ENCODE measurements at places on chromosomes 11 and 22.
A peak's percentile ranks its signal among the peaks of the same experiment; 100 is the strongest.

- no peak for DNase-seq
Measured at GRCh38 chr11:62054484-62055121, 69.2 kb upstream of the INCENP start.

DNA sequence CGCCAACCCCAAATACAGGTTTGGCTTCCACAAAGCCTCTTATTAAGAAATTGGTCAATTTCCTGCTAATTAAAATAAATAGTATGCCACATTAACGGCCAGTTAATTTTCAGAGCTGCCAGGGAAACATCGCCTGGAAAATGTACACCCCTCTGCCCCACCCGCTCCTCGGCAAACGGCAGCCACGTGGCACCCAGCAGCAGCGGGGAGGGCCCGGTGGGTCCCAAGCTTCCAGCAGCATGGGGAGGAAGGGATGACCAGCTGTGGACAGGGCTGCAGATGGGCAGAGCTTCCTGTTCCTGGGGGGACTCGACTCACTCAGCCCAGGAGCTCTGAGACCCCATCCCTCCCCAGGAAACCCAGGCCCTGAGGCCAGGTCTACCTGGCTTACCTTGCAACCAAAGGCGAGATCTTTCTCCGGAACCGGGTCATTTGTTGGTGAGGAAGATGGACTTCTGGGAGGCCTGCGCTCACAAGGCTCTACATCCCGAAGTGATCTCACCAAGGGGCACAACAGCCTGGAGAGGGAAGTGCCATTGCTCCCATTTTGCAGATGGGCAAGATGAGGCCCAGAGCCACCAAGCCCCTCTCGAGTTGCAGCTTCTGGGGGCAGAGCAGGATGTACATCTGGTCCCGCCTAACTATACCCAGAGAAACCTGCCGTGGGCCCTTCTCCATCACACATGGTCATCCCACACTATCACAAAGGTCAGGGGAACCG, 68.3 kb downstream of the IGLL1 start:
- DNase-seq: no peak

GRCh38 chr22:41242396-41243117, 1.8 kb upstream of the CHADL start:
- no peak for DNase-seq

DNA sequence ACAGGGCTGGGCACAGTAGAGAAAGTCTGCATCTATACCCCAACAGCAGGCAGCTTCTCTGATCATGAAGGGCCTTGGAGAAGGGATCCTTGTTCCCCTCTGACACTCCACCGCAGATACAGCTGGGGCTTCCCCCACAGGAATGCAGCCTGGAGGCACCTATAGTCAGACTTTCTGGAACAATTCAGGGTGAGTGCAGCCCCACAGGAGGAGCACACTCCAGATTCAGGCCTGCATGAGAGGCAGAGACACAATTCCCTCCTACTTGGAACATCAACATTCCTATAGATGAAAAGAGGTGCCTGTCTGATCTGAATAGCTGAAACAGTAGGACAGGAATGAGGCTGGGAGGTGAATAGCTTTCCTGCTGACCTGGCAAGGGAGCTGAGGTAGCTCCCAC, 1298.0 kb upstream of the CNTN5 start:
- no peak for DNase-seq

DNA sequence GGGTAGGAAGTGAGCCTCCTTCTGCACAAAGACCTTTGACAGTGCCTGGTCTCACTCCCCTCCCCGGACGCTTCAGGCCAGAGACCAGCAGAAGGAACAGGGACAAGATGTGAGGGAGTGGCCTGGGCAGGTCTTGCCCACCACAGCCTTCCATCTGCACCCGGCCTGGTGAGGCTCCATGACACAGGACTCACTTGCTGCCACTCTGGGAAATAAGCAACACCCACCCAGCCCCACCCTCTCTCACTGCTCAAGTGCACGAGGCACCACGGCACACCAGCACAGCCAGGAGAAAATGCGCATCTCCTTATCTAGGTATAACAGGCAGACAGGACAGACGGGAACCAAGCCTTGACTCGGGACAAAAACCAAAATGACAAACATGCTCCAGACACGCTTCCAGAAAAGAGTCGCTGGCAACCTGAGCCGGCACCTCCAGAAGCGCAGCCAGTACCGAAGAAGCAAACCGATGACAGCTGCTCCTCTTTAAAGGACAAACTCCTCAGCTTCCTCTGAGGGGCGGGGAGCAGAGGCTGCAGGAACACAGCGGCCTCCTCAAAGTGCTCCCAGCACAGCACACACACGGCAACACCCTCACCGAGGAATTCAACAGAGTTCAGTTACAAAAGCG, 41.7 kb downstream of the BRD1 start:
- no peak for DNase-seq

DNA sequence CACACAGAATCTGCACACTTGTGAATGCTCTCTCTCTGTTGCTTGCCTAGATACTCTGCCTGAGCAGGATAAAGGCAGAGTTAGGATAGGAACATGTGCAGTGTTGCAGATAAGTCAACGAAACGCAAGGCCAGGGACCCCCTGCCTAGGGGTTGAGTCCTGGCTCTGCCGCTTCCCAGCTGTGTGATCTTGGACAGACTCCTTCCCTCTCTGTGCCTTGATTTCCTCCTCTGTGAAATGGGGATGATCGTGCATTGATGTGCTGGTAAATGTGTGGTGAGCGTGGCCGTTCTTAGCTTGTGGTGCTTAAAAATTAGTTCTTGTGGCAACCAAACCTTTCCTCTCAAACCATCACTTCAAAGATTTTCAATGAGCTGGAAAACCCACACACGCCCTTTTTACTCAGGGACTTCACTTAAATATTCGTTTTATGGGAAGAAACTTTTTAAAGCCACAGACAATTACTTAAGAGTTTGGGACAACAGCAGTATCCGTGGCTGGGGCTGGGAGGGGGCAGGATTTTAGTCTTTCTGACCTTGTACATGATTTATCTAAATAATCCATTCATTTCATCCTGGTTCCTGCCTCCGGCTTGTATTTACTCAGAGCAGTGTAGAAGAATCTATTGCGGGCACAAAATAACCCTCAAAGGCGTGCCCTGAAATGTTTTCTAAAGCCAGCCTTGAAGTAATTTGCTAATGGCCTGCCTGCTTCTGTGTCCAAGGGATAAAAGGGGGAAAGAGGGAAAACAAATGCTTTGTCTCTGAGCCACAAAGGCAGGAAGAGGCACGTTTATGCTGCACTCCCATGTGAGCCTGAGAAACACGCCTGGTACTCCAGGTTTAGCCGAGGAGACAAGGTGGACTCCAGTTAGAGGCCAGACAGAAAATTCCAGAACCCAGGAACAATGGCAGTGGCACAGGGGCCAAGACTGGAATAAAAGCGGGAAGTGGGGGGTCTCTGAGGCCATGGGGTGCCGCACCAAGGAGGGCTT, 85.0 kb upstream of the CRYBB3 start:
- no peak for DNase-seq

DNA sequence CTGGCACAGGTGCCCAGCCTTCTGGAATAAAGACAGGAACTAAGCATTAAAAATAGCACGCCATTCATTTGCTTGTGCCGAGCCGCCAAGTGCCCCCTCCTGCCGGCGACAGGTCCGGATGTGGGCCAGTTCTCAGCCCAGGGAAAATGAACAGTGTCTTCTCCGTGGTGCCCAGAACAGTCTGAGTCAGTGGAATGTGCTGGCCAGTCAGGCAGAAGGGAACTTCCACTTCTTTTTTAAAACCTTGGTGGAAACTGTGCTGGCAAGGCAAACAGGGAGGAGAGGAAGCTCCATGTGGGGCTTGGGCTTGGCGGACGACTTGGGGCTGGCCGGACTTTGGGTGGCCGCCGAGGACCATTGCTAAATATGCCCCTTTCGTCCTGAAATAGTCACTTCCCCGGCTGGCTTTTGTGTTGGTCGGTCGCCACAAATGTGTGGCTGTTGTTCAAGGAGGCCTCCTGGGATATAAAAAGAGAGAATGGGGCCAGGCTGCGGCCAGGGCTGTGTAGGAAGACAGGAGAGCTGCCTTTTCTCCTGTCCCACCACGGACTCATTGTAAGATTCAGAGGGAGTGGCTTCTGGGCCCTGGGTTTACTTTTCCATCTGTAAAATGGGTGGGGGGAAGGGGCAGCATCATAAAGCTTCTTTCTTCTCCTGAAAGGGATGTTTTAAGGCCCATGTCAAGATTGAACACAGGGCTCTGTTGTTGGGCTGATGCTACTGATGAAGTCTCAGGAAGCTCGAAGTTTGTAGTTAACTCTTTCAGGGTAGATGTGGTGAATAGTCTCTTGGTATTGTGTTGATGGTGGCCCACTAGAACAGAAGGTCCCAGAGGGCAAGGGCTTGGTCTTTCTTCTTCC, 101.0 kb downstream of the PTPRJ start:
- peak; percentile 69 for DNase-seq

- DNase-seq: no peak
Measured at GRCh38 chr11:69274531-69275016, 19.4 kb upstream of the MYEOV start.

GRCh38 chr22:35914665-35915476, 113.8 kb downstream of the RBFOX2 start:
- peak; percentile 83 for DNase-seq

GRCh38 chr22:25420925-25421904, 143.3 kb upstream of the GRK3 start:
- no peak for DNase-seq

DNA sequence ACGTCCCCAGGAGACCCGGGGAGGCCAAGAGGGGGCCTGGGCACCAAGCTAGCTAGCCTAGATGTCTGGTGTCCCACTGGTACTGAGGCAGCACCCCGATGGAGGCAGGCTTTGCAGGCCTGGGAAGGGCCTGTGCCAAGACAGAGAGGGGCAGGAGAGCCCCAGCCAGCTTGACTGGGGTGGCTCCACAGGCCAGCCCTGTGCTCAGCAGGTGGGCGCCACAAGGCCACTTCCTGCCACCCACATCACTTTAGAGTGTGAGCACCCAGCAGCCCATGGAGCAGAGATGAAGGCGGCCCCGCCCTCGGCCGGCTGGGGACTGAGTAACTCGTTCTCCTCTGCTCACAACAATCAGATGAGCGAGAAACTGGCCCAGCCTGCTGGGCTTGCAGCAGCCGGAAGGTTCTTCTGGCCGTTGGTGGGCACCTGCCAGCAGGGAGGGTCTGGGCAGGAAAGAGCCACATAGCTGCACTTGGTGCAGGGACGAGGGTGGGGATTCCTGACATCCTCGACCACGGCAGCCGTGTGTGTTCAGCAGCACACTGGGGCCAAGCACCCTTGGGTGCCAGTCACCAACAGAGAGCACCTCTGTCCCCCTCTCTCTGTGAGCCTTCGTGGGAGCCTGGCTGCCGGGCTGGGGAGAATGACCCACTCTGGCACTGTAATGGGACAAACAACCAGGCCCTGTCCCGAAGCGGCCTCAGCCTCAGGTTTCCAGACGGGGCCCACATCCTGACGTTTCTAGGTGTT, 7.6 kb downstream of the OSBPL5 start:
- no peak for DNase-seq

DNA sequence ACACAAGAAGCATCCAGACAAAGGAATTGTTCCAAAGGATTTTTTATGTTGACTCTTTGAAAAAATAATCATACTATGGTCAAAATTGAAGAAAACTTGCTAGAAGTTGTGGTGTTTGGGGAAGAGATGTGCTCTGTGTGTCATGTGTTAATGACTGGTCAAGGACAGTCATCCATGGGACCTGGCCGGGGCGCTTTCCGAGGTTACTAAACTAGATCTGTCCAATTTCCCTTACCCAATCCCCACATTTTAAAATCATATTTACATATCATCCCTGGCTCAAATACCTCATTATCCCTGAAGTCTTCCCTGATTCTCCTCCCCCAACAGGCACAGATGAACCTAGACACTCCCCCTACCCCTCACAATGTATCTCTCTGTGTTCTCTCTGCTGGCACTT, 289.4 kb downstream of the TENM4 start:
- DNase-seq: no peak

GRCh38 chr11:39011797-39012196, 2413.8 kb upstream of the RAG2 start:
- DNase-seq: no peak

Data from right hindlimb (tissue), 1 donor.